LNCaP clone FGC (cell line): ENCODE measurements at places on chromosomes 7 and 10.

DNA sequence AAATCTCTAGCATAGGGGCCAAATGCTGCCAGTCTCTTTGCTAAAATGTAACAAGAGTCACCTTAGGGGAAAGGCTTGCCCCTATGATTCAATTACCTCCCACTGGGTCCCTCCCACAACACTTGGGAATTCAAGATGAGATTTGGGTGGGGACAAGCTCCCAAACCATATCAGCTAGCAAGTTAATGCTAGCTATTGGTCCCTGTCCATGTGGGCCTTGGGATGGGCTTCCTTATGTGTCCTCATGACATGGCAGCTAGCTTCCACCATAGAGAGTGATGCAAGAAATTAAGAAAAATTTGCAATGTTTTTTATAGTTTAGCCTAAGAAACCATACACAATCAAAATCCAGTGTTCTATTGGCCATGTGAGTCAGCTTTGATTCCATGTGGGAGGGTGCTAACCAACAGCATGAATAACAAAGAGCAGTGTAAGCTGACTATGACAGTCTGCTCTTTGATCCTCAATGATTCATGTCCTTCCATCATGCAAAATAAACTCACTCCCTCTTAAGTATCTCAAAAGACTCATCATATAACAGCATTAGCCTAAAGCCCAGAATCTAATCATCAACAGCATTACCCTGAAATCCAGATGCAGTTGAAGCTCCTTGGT, 21.7 kb upstream of the ZNF365 start:
- DNase-seq = no peak

GRCh38 chr7:102926783-102927140, 14.0 kb downstream of the LRRC17 start:
- DNase-seq = no peak

DNA sequence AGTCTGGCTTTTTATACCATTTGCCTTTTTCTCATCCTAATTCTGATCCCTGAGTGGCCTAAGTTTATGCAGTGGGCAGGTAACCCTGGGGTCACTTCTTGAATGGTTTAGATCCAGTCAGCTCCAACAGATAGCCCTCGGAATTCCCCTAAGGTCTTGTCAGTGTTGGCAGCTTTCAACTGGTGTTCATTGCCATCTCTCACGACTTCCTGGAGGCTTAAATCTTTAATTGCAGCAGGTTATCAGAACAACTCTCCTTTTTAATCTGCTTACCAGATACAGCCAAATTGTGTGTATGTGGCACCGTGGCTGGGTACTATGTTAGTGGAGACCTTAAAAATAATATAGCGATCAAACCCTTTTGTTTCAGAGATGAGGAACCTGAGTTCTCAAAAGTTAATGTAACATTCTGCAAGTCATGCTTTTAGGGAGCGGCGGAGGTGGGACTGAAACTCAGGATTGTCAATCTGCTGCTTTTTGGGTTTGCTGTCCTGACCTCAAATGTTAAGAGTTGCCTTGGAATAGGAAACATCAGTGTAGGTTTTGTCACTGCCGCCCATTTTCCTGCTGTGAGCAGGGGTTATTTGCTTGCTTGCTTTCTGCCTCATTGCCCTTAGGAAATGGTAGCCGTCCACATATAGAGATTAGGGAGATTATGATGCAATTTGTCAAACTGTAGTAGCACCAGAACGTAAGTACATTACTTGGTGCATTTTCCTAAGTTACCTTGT, 818 bp downstream of the DLD start:
- DNase-seq = no peak

GRCh38 chr10:121032460-121032859, 181.3 kb downstream of the WDR11 start:
- no peak for DNase-seq

DNA sequence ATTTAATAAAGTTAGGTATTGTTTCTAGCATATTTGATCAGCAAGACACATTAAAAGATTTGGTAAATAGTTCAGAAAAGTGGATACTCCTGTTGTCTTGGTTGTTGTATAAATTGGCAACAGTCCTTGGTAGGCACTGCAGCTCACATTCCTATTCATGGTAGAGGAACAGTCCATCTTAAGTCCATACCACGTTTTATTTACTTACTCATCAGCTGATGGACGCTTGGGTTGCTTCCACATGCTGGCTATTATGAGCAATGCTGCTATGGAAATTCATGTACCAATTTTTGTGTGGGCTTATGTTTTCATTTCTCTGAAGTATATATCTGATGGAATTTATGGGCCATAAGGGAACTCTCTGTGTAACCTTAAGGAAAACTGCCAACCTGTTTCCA, 43.3 kb downstream of the C10orf120 start:
- DNase-seq = peak; percentile 90

- no peak for DNase-seq
Observed at GRCh38 chr7:79876848-79877252, 257.8 kb upstream of the GNAI1 start.

GRCh38 chr10:132264966-132265889, 42.5 kb downstream of the STK32C start:
- DNase-seq = peak; percentile 67

DNA sequence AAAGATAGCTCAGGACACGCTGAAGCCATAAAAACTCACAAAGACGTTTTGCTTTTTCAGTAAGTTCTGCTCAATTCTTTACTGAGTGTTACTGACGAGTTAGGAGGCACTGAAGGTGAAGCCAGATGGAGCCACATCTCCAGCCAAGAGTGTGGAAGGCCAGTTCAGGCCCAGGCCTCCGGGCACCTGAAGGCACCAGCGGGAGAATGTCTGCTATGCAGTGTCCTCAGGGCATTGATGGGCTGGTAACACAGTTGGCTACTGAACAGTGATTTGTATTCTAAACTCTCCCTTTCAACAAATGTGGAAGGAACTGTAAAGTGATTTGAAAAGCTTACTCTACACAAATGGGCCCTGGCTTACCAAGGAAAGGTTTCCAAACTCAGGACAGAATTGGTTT, 64.8 kb upstream of the SVIL start:
- no peak for DNase-seq
